ENCODE measurements at places on chromosomes 5 and 9.

- DNase-seq, result no peak
Measured at GRCh38 chr5:105659396-105659795, 2011.3 kb downstream of the EFNA5 start.

GRCh38 chr5:152804179-152804578 is 399.1 kb upstream of the NMUR2 start:
- no peak for DNase-seq

DNA sequence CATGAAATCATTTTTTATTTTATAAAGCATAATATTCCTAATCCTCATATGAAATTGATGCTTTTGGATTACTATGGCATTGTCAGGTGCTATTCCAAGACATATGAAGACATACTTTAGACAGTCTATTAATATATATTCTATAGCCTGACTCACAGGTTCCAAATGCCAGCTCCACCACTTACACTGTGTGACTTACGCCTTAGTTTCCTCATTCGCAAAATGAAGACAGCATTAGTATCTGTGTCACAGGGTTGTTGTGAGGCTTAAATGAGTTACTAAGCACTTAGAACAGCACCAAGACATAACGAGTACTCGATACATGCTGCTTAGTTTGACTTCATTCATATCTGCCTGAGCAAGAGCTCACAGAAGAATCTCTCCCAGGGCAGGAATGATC is 132.2 kb upstream of the PTGER4 start:
- DNase-seq, result no peak

DNA sequence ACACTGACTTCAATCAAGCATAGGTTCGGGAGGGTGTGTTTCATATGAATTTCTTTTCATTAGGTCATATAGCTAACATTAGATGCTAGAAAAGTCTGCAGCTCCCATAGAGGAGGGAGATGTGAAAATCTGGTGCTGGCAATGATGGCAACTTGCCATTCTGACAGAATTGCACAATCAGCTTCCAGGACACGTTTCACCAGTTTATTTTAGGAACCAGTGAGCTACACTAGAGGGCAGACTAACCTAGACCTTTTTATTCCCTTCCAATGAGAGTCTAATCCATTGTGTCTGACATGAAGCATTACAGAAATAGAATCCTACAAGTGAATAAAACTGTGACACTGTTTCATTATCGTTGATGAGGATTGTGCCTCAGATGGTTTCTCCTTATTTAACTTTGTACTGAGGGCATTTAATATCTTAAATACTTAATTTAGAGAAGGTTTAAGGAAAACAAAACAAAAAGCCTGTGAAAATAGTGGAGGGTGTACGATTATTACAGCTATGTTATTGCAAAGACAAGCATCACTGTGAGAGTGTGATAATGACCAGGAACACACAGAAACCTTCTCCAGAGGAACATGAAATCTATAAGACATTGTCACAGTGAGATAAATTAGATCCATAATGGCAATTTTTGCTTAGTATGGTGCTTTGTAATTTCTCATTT is 363.3 kb upstream of the RPS23 start:
- peak; percentile 85 for DNase-seq

GRCh38 chr9:70927530-70927929 is 193.9 kb downstream of the TRPM3 start:
- DNase-seq, result no peak

GRCh38 chr5:57482671-57483106 is at the start of gene ACTBL2:
TSS of gene ACTBL2 (minus strand) at chr5:57482811. CDS start at chr5:57482707, 104 bp downstream.
- DNase-seq, result peak; percentile 77

GRCh38 chr9:126502417-126503332 is 111.1 kb upstream of the LMX1B start:
- DNase-seq, result no peak

GRCh38 chr9:81605170-81605670 is 84.1 kb downstream of the TLE1 start:
- DNase-seq, result no peak

GRCh38 chr5:169767938-169768337 is 130.9 kb downstream of the DOCK2 start:
- no peak for DNase-seq

DNA sequence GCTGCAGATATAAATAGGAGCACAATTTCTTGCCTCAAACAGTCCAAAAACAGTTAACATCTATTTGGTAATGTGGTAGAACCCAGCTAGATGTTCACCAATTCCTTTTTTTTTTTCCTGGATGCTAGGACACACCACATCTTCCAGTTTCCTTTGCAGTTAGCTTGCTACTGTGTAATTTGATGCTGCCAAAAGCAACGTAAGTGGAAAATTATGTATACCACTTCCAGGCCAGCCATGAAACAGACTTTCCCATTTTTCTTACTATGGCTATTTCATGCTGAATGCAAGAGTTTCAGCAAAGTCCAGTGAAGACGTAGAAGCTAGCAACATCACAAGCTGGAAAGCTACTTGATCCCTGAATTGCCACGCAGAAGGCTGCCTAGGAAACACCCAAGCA is 667.2 kb downstream of the TLE1 start:
- DNase-seq, result no peak

DNA sequence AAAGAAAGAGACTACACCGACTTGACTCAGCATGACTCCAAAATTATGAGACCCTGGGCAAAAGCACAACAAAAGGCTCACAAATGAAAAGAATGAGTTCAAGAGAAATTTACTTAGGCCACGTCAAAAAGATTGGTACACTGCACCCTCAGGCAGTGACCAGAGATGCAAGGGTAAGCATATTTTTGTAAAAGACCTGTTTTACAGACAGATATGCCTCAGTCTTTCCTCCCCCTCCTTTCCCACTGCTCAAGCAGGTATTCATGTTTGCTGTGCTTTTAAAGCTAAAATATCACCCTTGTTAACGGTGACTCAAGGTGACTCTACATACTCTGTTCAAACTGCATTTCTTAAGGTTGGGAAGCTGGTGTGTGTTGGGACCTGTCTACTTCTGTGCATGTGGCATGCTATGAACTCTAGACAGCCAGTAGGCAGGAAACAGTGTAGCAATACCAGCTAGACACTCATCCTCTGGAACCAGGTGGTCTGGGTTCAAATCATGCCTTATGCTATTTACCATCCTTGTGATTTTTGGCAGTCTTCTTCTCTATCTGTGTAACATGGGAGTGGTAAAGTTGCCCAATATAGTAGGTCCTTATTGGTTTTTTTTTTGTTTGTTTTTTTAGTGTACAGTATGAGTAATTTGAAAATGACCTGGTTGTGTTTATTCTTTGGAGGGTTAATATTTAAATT is 98.7 kb downstream of the TLE4 start:
- no peak for DNase-seq
